ENCODE measurements at places on chromosomes 16 and 17.
A peak's percentile ranks its signal among the peaks of the same experiment; 100 is the strongest.

DNA sequence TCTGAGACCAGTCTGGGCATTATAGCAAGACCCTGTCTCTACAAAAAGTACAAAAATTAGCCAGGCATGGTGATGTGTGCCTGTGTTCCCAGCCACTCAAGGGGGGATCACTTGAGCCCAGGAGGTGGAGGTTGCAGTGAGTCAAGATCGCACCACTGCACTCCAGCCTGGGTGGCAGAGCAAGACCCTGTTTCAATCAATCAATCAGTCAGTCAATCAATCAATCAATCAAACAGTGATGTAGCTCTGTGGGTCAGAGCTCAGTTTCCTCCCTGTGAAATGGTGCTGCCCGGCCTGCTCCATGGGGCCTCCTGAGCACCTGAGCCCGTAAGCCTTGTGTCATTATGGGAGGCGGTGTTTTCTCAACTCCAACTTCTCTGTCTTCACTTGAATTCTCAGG lies 167.1 kb upstream of the CIBAR2 start:
- DNase-seq = no peak

- no peak for DNase-seq
Observed at GRCh38 chr17:78890498-78890897, 12.5 kb downstream of the CEP295NL start.

DNA sequence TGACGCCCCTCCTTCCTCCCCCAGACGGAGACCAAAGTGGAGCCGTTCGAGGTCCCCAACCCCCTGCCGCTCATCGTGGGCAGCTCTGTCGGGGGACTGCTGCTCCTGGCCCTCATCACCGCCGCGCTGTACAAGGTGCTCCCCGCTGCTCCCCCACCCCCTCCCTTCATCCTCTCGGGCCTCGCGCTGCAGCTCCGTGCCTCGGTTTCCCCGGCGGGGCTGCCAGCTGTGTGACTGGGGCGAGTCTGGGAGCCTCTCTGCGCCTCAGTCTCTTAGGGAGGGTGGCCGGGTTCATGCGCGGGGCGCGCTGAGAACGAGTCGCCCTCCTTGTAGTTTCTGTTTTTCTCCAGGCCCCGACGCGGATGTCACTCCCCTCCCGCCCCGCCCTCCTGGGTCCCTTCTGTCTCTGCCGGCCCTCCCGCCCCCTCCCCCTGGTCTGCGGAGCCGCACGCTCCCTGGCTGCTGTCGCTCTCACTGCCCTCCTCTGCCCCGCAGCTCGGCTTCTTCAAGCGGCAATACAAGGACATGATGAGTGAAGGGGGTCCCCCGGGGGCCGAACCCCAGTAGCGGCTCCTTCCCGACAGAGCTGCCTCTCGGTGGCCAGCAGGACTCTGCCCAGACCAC lies 23.7 kb upstream of the ITGAX start:
- DNase-seq = no peak

- DNase-seq = no peak
Observed at GRCh38 chr17:33511670-33512069, 218.6 kb upstream of the ASIC2 start.

GRCh38 chr16:20729141-20729540 lies 12.5 kb downstream of the THUMPD1 start:
- no peak for DNase-seq

GRCh38 chr16:81315271-81316175 lies 761 bp downstream of the GAN start:
- peak; percentile 63 for DNase-seq

GRCh38 chr17:10793256-10793655 lies 10.6 kb downstream of the TMEM238L start:
- DNase-seq = no peak

DNA sequence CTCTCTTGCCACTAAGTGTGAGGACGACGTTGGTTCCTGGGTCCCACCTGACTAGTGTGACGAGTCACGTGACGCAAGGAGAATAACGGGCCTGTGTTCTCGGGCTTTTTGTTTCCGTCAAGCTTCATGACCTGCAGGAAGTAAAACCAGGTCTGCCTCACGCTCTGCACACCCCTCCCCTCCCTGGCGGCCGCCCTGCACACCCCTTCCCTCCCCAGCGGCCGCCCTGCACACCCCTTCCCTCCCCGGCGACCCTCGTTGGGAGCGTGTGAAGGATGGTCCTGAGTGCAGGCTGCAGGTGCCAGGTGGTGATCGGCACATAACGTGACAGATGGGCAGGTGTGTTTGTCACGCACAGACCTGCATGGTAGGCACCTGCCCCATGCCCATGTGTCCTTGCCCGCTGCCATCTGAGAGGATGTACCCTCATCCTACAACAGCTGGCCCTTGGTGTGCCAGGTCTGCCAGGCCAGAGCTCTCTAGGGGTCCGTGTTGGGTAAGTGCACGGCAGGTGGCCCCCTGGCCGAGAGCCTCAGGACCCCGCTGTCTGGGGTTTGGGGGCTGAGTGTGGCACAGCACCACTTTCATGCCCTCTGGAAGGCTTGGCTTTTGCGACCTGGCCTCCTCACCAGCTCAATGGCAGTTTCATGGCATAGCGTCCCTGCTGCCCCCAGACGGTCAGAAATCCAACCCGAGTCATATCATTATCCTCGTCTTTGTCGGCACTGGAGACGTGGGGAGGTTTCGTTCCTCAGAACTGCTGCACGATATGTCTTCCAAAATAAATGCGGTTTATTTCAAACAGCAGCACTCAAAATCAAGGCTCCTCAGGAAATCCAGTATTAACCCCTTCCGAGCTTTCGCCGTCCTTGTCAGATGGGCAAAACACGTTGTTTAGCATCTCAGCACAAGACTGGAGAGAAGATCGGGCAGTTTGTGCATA lies 191.8 kb upstream of the CHMP6 start:
- DNase-seq = no peak
